ENCODE measurements at places on chromosomes 7 and 10.

GRCh38 chr10:119616882-119617570 lies 20.3 kb upstream of the TIAL1 start:
- DNase-seq: no peak

GRCh38 chr10:131678171-131678570 lies 222.6 kb upstream of the PPP2R2D start:
- no peak for DNase-seq

DNA sequence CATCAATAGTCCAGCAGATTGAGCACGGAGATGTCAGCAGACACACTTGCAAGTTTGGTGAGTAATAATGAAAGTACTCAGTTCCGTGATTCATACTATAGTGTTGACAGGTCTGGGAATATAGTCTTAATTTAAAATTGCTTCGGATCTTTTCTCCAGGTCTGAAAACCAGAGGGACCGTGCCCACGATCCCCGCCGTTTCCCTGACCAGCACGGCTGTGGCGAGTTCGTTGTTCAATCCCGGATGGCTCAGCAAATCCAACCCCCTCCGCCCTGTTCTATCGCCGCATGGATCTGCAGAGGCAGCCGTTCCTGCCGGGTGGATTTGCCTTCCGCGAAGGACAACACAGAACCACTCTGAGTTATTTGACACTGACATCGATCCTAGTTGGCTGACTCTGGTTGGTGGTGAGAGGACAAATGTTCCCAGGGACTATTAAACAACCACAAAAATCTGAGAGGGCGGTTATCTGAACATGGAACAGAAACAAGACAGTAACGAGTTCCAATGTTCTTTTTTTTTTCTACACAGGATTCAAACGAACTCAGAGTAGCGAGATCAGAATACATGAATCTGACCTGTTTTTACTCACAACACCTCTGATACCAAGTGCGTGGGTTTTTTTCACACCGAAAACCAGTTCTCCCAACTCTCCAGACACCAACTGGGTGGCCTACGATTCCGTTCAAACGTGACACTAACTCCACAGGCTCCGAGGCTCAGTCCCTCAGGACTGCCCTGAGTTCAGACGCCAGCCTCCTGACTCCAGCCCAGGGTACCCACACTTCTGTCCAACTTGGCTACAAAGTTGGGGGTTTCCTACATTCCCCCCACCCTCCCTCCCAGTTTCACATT lies 52.7 kb downstream of the RBM17 start:
- no peak for DNase-seq

DNA sequence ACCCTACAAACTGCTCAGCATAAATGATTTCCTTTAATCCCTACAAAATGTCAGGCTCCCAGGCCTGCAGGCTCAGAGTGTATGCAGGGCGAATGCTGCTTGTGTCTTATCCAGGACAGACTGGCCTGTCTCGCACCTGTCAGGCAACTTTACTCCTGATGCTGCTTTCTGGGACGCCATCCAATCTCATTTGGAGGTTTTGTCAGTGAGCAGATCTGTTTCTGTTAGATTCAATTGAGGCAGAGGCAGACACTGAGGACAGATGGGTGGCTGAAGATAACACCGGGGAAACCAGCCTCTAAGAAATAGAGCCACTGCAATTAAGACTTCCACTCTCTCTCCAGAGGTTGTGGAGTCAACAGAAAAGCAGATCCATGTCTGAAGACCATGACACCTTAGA lies 115.6 kb downstream of the DPP6 start:
- DNase-seq: no peak

- peak; percentile 38 for DNase-seq
Measured at GRCh38 chr10:15209827-15210509, 41.5 kb upstream of the NMT2 start.

Data from right kidney (tissue), 9 donors.